Pancreas (tissue), 10 donors: ENCODE measurements at places on chromosomes 11 and 22. TPM values are rescaled to one million over a fixed set of nuclear protein-coding genes. Genes with fewer than 3 reads are reported as not detected.

Gene FGF3
- total RNA-seq = not detected

GRCh38 chr11:95725196-95725595 is 64.4 kb downstream of the FAM76B start:
- DNase-seq = no peak

- DNase-seq = no peak
Observed at GRCh38 chr11:32154275-32154674, 63.4 kb downstream of the RCN1 start.

GRCh38 chr11:101511065-101511464 is 72.7 kb downstream of the TRPC6 start:
- no peak for DNase-seq
